HFFc6 (cell line): ENCODE measurements at places on chromosomes 11 and 22. TPM values are rescaled to one million over a fixed set of nuclear protein-coding genes. Genes with fewer than 3 reads are reported as not detected.

DNA sequence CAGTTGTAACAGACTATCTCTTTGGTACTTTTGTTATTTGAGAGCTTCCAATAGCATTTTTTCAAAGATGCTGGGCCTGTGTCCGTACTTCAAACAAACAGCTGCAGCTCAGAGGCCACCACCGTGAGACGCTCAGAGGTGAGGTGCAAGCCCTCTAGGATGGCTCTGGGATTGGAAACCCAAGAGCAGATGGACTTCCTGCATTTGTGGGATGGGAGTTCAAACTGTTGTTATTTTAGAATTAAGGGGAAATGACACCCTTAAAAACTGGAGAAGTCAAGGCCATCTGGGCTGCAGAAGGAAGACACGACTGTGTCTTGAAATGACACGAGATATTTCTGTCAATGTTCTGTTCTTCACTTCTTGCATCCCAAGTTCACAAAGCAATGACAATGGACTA, 9.2 kb upstream of the IL10RA start:
- H3K27me3 ChIP-seq, result peaks cover 33% of the 10 kb centered on the region
- no peaks in the 10 kb centered on the region for H3K36me3 ChIP-seq
- H3K4me3 ChIP-seq, result no peak overlapping the region
- DNase-seq, result no peak
- 0 out of 2 replicates have a peak, but pooled peaks cover 4% of the 10 kb centered on the region for H3K4me1 ChIP-seq
- no peak overlapping the region for H3K27ac ChIP-seq

DNA sequence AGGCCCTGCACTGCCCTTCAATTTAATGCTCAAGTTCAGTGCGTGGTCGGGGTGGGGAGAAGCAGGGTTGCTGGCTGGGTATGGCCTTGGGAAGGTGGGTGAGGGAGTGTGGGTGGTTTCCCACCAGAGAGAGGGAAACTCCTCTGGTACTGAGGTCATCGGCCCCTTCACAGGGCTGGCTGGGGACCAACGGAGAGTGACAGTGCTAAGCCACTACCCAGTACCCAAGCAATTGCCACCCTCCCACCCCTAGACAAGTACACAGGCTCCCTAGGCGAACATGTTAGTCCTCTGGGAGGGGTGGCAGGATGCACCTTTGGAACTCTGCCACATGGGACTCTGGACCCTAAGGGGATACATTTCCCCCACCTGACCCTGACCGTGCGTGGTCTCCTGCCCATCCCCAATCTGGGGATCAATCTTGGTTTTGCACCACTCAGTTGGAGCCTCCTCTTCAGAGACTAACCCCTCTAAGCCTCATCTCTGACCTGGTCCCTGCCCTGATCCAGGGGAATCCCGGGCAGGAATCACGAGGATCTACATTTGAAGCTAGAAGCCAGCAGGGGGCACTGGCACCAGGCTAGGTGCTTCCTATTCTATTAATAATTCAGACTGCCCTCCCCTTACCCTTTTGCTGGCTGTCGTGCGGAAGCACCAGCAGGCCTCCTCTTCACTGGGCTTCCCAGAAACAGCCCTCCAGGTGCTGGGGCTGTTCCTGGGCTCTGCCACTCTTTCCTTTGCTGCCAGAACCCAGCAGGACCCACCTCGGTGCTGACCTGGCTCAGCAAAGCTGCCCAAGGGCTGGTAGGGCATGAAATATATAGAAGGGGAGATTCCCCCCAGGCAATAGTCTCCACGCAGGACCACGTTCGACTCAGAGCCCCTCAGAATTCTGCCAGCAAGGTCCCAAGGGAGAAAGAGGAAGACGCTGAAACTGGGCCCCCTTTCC, 377.7 kb downstream of the TENM4 start:
- H3K4me3 ChIP-seq, result no peak overlapping the region
- H3K27me3 ChIP-seq, result no peaks in the 10 kb centered on the region; the same call in 1 of the 2 replicates
- peaks cover 24% of the 10 kb centered on the region for H3K4me1 ChIP-seq
- H3K27ac ChIP-seq, result no peak overlapping the region

DNA sequence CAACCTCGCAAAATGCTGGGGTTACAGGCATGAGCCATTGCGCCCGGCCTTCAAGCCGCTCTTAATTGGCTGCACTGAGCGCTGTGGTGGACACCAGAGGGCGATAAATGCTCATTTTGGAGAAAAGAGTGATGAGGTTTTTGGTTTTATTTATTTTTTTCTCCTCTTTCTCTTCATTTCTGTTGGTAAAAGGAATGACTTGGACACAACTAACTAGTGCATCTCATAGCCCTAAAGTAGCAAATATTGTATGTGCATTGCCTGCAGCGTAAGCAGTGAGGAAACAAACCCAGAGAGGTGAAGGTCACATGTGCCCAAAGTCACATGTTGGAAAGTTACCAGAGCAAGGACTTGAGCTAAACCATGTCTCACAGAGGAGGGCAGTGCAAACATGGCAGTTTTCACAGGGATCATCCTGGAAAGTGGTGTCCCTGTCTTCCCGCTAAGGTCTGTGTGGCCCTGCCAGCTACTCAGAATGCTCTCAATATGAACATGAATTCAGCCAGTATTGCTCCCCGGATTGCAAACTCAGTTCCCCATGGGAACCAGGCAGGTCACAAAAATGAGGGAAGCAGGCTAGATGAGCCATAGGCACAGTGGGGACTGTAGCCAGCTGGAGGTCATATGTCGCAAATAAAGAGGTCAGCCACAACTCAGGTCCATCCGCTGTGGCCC, 8.6 kb upstream of the CD82 start:
- no peak overlapping the region for H3K27ac ChIP-seq
- peaks cover 19% of the 10 kb centered on the region for H3K4me1 ChIP-seq
- peaks cover 8% of the 10 kb centered on the region for H3K27me3 ChIP-seq
- no peaks in the 10 kb centered on the region for H3K36me3 ChIP-seq
- no peak overlapping the region for H3K4me3 ChIP-seq

Gene SYT13
- not detected in 2 replicates for total RNA-seq
